ENCODE measurements at places on chromosomes 7 and 10.

- DNase-seq, result no peak
Observed at GRCh38 chr7:71770269-71770907, 638.4 kb downstream of the GALNT17 start.

GRCh38 chr10:34666008-34666704 lies 148.9 kb downstream of the PARD3 start:
- no peak for DNase-seq

DNA sequence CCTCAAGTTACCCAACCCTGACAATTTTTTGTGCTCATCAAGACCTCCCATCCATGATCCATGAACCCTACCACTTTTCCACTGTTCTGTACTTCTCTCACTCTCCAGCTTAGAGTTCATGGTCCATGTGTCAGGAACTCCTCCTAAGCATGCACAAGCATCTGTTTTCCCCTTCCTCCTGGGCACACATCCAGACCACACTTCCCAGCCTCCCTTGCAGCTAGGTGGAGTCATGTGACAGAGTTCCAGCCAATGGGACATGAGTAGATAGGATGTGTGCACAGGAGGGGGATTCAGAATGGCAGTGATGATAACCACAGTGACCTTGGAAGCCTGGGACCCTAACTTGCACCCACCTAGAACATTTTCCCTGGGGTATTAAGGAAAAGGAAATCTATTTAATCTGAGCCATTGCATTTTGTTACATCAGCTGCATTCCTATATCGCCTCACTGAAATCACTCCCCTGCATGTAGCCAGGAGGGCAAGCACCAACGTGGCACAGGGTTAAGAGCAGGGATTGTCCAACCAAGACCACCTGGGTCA lies 9.6 kb upstream of the FRMPD2 start:
- DNase-seq, result no peak

- DNase-seq, result peak; percentile 31
Observed at GRCh38 chr7:2248984-2249694, 7.1 kb downstream of the NUDT1 start.

DNA sequence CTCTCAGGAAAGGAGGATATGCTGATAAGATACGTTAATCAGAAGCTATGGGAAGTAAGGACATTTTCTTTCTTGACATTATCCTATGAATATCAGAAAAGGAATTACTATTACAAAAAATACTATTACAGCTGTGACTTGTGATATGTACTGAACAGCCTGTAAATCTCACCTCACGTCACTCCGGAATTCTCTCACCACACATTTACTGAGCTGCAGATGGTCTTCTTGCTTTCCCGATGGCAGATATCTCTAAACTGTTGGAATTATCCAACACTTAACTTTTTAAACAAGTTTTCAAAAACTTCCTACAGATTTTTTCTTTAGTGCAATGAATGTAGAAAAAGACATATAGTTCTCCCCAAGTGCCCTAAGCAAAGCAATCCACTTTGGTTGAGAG lies 313.4 kb downstream of the GPR37 start:
- no peak for DNase-seq

Data from activated CD4-positive, alpha-beta T cell treated with anti-CD3 and anti-CD28 coated beads, Interleukin-2, amount 50 U/mL, for 48 hours (primary cell).